ENCODE measurements at places on chromosomes 1 and 21.

DNA sequence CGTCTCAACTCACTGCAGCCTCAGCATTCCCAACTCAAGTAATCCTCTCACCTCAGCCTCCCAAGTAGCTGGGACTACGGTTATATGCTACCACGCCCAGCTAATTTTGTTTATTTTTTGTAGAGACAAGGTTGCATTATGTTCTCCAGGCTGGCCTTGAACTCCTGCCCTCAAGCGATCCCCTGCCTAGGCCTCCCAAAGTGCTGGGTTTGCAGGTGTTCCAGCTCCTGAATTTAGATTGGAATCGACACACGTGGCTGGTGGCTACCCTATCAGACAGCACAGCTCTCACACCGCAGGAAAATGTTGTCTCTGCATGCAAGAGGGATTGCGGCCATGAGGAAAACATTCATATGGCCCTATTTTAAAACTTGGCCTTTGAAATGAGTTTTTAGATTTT, 76.7 kb upstream of the GALNT2 start:
- DNase-seq: no peak

GRCh38 chr21:43810505-43811261, 21.3 kb downstream of the RRP1 start:
- DNase-seq: no peak

GRCh38 chr1:32929366-32929765, 28.2 kb upstream of the TMEM54 start:
- DNase-seq: no peak

DNA sequence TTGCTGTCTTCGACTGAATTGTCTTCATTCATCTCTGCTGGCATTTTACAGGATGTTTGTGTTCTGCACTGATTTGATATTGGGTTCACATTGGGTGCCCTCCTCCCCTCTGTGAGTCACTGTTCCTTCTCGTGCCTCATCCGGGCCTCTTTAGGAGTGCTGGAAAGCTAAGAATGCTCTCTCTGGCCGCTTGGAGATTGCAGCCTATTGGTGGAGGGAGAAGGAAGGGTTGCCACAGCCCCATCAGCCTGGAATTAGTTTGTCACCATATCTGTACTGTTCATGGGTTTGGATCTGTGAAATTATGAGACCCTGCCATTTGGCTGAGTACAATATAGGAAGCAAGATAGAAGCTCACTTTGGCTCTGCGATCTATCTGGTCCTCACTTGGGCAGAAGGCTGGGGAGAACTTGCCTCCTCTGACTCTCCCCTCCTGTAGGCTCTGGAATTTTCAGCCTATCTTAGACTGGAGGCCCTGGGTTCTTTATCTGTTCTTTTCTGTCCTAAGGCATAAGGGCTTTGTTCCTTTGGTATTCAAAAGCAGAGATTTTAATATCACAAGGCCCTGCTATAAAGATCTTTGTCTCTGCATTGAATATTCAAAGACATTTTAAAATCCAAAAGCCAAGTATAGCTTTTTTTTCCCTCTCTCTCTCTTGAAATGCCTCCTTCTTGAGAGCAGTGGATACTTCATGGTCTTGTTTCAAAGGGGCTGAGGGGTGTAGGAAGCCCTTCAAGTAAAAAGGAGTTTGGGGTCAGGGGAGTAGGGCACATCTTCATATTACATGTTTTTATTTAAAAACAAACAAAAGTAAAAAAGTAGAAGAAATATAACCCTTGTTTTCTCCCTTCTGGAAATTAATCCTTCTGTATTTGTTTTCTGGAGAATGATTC, 347.9 kb downstream of the ZP4 start:
- DNase-seq: no peak

- DNase-seq: no peak
Observed at GRCh38 chr1:241939798-241940197, 17.8 kb upstream of the BECN2 start.

DNA sequence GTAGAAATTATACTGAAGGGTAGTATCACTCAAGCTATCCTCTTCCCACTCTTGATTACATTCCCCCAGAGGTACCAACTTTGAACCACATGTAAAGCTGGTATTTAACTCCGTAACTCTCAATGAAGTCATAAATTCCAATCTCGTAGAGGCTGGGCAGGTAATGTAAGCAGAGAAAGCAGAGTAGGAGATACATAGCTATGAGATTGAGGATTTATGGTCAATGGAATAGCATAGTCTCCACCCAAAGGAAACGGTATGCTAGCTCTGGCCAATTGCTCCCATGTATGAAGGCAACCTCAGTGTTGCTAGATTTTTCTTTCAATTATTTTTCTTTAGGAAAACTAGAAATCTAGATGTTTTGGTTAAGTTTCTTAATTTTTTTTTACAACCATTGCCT, 163.1 kb upstream of the NRIP1 start:
- DNase-seq: no peak

GRCh38 chr1:75559800-75560199, 51.1 kb downstream of the SLC44A5 start:
- DNase-seq: no peak

DNA sequence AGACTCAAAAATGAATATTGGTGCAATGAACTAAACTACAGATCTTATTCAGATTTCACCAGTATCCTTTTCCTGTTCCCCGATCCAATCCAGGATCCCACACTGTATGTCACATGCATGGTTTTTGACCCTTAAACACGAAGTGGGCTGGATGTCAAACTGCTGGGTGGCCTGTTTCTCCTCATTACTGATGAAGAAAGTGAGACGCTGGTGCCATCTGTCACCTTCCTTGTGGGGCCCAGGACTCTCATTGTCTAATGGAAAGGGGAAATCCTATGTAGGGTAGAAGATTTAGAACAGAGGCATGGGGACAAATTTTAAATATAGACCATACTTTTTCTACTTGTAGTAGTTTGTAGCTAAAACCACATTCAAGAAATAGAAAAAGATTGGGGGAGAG, 56.2 kb downstream of the DISC1 start:
- no peak for DNase-seq

DNA sequence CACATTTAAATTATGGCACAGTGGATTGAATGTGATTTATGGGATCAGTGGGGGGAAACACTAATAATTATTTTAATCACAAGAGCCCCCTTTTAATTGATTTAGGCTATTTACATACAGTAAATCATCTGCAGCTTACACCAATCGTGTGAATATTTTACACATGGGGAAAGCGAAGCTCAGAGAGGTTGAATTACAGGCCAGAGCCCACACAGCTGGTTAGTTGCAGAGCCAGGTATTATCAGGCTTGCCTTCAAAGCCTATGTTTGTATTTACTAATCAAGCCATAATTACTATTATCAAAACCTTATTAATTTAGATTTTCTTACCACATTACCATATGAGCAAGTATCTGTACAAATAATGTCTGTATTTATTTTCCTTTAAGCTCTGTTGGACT, 749 bp downstream of the SDCCAG8 start:
- no peak for DNase-seq

GRCh38 chr21:16420031-16420724, 690.4 kb downstream of the USP25 start:
- DNase-seq: no peak

- DNase-seq: no peak
Observed at GRCh38 chr1:208985231-208985630, 598.3 kb upstream of the CAMK1G start.

DNA sequence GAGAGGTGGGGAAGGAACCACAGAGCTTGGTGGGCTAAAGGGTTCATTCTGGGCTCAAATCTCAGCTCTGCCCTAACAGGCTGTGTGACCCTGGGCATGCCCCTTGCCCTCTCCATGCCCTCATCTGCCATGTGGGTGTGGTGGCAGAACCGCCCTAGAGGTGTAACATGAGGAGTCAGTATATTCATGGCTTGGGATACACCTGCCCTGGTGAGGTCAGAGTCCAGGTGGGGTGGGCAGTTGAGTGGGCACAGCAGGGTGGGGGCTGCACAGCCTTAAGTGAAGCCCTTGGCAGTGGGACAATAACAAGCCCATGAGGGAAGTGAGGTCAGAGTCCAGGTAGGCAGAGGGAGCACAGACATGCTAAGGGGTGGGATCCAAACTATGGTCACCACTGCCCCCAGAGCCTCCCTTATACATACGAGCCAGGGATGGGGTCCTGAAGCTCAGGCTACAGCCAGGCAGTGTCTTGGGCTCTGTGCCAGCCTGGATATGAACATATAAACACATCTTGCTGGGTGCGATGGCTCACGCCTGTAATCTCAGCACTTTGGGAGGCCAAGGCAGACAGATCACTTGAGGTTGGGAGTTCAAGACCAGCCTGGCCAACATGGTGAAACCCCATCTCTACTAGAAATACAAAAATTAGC, 59.0 kb upstream of the EFHD2 start:
- no peak for DNase-seq

DNA sequence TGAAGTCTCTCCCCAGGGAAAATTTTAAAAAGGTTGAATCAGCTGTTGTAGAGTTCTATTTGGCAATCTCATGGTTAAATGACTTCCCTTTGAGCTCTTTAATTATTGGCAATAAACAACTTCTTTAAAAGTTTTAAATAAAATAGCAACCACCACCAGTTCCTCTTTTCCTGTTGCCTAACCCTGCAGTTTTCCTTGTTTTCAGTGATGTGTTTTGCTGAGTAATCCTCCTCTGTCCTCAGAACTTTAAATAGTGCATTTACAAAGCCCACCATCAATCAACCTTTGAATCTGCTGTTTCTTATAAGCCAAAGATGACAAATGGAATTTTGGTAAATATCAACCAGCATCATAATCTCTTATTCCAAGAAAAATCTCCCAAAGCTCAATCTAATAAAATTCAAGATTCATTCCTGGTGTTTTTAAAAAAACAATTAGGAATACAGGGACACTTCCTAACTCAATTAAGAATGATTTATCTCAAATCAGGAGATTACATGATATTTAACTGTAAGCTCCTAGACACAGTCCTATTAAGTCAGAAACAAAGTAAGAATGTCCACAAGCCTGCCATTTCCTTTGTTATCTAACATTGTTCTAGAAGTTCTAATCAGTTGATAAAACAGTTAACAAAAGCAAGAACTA, 14.8 kb downstream of the AVPR1B start:
- no peak for DNase-seq

GRCh38 chr1:206628916-206629315, 6.4 kb upstream of the DYRK3 start:
- DNase-seq: no peak

DNA sequence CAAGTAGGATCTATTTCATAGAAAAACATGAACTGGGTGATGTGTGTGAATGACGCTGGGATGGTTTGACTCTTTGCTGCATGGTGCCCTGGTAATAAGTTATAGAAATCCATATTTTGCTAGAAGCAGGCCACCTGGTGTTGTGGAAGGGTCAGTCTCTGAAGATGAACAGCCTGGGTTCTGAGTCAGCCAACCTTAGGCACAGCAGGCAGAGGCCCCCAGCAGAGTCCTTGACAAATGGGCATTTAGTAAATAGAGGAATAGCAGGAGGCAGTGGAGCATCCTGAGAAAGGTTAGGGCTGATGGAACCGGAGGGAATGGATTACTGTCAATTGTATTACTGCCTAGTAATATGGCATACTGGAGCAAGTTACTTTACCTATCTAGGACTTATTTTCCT, 20.9 kb downstream of the FGGY start:
- no peak for DNase-seq
